ENCODE measurements at places on chromosomes 16 and 17. TPM values are rescaled to one million over a fixed set of nuclear protein-coding genes. Genes with fewer than 3 reads are reported as not detected.

DNA sequence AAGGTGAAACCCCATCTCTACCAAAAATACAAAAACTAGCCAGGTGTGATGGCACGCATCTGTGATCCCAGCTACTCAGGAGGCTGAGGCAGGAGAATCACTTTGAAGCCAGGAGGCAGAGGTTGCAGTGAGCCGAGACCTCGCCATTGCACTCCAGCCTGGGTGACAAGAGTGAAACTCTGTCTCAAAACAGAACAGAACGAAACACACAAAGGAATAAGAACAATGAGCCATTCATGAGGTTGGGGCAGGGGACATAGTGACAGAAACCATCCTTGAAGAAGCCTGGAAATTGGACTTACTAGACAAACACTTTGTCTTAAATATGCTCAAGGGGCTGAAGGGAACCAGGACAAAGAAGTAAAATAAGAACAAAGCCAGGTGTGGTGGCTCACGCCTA lies 39.4 kb downstream of the WDR45B start:
- DNase-seq = no peak

GRCh38 chr16:87626905-87627304 lies 24.6 kb downstream of the JPH3 start:
- no peak for DNase-seq

GRCh38 chr17:39650121-39650579 lies 13.2 kb downstream of the STARD3 start:
- no peak for DNase-seq

CRYM gene
- 5.7 TPM for polyA plus RNA-seq

DNA sequence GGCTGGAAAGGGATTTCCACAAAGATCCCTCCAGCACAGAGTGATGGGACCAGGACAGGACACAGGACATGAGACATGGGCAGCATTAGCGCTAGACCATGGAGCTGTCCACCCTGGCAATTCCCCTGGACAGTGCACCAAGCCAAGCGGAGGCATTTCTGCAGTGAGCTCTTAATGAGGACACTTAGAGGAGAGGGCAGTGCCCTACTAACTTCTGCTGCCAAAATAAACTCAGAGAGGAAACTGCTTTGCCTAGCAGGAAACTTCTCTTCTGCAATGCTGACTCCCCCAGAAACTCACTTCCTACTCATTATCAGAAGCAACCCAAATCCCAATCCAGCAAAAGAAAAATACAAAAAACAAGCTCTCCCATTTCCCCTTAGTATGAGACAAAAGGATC lies 119.2 kb downstream of the HS3ST2 start:
- no peak for DNase-seq

DNA sequence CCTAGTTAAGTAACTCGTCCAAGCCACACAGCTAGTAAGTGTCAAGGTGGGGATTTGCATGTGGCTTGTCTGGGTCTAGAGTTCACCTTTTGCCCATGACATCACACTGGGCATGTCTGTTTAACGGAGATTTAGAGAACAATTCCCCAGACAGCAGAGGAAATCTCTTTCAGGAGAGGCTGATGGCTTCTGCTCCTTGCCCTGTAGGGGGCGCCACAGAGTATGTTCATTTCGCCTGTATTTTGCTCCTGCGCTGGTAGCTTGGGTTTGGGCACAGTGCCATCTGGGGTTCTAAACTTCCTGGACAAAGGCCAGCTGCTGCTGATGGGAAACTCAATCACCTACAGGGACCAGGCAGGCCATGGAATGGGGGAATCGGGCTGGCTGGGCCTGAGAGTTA lies 20.4 kb downstream of the OTOA start:
- DNase-seq = no peak

DNA sequence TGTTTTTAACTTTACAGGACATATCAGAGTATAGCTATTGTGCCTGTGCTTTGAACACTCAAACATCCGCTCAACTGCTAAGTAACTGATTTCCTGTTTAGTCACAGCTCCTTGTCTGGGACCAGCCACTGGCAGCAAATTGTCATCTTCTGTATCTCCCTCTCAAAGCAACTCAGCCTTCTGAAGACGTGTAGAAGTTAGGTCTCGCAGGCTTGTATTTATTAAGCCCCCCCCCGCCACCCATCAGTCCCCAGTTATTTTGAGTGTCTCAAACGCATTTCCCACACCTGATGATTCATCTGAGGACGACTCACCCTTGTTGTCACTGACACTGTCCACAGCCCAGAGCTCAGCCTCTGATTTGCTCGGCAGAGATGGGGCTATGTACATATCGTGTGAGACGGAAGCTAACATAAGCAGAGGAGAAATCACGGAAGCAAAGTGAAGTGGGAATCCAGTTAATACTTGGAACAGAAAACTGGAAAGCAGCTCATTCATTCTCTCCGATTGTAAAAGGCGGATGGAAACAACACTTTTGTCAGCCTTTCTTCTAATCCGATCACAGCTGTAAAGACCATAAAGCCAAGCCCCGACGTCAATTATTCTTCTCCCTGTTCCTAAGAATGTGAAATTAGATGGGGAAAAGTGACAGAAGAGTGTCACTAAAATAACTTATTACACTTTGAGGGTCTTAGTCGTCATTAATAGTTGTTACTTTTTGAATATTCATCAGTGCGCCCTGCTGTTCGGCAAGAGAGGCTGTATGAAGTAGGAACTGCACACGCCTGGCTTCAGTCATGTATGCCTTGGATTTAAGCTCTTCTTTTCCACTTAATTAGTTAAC lies 64.2 kb downstream of the PITPNC1 start:
- no peak for DNase-seq

DNA sequence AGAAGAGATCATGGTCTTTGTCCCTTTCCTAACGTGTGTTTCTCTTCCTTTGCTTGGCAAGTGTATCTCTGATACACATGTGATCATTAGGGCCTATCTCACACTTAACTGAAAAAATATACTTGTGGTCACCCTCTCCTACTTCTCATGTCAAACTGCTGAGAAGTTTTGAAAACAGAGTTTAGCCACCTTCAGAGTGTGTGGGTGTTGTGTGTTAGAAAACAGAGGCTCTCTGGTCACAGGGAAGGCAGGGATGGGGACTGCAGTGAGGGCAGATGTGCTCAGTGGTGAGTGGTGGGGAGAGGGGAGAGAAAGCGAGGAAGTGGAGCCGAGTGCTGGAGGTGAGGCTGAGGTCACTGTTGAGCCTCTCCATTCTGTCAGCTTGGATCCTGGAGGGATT lies 29.4 kb downstream of the GRB7 start:
- DNase-seq = no peak

DNA sequence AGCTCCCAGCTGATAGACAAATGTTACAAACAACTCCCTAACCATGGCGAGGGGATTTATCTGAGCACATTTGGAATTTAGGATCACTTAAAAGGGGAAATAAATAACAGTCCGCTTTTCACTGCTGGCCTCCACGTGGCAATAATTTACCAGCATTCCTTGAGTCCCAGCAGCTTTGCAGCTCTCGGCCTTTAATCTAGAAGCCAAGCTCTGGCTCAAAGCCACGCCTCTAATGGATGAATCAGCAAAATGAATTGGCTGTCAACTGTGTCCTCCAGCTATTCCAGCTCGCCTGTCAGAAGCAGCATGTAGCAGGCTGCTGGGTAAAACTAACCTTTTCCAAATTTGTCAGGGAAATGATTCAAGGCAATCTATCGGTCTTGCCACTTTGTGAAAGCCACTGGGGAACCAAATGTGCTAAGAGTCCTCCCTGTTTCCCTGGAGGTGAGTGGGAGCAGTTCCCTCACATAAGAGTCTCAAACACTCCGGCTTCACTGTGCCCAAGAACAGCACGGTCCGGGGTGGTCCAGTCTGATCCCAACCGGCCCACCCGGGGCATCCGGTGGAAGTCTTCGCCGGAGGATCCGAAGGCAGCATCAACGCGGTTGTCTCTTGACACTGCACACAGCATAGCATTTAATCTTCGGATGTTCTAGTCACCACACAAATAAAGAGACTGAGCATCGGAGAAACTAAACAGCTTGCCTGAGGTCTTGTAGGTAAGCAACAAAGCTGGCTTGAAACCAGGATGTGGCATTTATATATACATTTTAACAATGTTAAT lies 143.3 kb downstream of the PARN start:
- DNase-seq = no peak

DNA sequence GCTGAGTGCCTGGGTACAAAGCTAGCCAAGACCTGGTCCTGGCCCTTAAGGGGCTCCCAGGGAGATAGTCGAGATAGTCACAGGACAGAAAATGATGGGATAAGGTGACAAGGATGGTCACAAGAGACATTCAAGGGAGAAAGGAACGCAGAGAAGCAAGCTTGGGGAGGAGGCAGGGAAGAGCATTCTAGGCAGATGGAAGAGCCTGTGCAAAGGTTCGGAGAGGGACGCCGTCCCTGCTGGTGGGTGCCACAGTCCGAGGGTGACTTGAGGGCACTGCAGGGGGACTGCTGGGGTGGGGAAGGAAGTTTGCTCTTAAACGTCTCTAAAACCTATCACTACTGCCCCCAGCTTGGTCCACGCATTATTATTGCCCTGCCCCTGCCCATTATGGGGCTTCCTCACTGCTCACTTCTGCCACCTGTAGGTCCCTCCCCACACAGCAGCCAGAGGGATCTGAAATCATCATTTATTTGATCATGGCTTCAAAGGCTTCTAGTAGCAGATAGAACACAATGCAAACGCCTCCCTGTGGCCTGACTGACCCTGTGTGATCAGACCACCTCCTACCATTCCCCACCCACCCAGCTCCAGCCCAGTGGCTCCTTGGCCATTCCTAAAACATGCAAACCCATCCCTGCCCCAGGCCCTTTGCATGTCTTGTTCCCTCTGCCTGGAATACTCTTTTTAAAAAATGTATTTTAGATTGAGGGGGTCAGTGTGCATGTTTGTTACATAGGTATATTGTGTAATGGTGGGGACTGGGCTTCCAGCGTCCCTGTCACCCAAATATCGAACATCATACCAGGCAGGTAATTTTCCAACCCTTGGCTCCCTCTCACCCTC lies 60.3 kb downstream of the RMI2 start:
- DNase-seq = no peak

DNA sequence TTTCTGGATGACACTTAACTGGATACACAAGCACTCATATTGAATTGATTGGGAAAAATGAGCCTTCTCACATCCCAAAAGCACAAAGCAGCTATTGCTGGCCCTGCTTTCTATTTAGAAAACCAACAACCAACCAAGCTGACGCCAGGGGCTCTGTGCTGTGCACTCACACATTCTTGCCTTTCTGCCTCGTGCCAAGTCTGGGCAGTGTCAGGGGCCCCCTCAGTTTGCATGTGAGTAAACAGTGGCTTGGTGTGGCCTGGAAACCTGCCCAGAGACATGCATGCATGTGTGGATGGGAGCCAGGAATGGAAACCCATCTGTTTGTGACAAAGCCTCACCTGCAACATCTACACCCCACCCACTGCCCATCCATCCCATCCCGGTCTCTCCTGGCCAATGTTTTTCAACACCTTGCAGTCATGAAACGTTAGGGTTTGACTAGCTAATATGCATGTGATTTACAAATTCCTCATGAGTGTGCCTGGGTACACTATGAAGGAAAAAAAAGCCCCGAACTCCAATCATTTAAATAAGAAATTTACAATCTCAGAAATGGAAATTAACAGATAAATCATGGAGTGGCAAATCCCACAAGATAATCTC lies 20.4 kb downstream of the MIEF2 start:
- DNase-seq = no peak

DNA sequence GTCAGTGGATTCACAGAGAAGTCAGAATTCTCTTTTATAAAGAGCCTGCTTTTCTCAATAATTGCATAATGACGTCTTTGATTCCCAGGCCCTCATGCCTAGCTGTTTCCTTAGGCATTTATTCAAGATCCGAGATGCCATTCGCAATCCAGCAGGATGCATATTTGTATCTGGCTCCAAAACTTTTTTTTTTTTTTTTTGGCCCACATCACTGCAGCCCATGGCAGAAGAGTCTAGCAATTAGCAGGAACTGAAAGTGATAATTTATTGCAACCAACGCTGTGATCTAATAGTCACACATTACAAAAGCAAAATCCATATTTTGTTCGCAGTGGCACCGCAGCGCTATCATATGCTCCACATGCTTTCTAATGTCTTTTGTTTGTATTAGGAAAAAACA lies 503.4 kb downstream of the MAF start:
- DNase-seq = no peak

- no peak for DNase-seq
Observed at GRCh38 chr17:54237911-54238515, 415.3 kb downstream of the KIF2B start.

SPATA22 gene
- polyA plus RNA-seq = not detected

GRCh38 chr16:58402796-58403195 lies 10.5 kb downstream of the GINS3 start:
- DNase-seq = no peak

CHAD gene
- not detected for polyA plus RNA-seq

- no peak for DNase-seq
Observed at GRCh38 chr16:58264961-58265479, 29.8 kb downstream of the PRSS54 start.

PRSS53 gene
- 0.35 TPM for polyA plus RNA-seq

GRCh38 chr16:962901-963814 lies 7.6 kb downstream of the LMF1 start:
- no peak for DNase-seq

TPSD1 gene
- not detected for polyA plus RNA-seq

CCL2 gene
- not detected for polyA plus RNA-seq

DHRS7C gene
- not detected for polyA plus RNA-seq

- DNase-seq = no peak
Observed at GRCh38 chr17:49616601-49617131, 41.0 kb downstream of the NXPH3 start.

- no peak for DNase-seq
Observed at GRCh38 chr17:2751491-2751890, 2.0 kb upstream of the CCDC92B start.

DNA sequence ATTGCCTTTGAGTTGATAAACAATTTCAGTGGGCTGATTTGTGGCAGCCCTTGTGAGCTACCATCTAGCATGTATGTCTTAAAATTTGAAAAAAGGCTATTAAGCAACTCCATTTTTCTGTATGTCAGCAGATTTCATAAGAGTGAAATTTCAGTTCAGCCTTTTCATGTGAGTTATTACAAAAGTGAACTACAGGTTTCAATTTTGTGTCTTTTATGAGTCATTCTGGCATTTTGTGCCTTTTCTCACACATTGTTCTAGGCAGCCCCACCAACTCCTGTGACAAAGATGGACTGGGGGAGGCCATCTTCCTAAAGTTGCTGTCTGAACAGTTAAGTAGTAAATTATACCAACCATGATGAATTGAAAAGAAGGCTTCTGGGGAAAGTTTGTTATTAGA lies 52.1 kb downstream of the USP10 start:
- peak; percentile 70 for DNase-seq

DNA sequence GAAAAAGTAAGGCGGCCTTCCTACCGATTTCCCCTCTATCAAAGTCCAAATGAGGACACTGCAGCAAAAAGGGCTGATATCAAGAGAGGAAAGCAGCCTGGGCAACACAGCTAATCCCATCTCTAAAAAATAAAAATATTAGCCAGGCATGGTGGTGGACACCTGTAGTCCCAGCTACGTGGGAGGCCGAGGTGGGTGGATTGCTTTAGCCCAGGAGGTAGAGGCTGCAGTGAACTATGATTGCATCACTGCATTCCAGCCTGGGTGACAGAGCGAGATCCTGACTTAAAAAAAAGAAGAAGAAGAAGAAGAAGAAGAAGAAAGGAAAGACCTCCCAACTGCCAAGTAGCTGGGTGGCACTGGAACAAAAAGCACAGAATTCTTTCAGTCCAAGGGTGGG lies 14.4 kb downstream of the CACNB1 start:
- no peak for DNase-seq

- no peak for DNase-seq
Observed at GRCh38 chr17:8353736-8354135, 14.1 kb downstream of the ODF4 start.

CCL4L2 gene
- polyA plus RNA-seq = 3.0 TPM

KIF18B gene
- 15.2 TPM for polyA plus RNA-seq

TEX19 gene
- not detected for polyA plus RNA-seq
